WERI-Rb-1 (cell line): ENCODE measurements at places on chromosomes 4 and X.

DNA sequence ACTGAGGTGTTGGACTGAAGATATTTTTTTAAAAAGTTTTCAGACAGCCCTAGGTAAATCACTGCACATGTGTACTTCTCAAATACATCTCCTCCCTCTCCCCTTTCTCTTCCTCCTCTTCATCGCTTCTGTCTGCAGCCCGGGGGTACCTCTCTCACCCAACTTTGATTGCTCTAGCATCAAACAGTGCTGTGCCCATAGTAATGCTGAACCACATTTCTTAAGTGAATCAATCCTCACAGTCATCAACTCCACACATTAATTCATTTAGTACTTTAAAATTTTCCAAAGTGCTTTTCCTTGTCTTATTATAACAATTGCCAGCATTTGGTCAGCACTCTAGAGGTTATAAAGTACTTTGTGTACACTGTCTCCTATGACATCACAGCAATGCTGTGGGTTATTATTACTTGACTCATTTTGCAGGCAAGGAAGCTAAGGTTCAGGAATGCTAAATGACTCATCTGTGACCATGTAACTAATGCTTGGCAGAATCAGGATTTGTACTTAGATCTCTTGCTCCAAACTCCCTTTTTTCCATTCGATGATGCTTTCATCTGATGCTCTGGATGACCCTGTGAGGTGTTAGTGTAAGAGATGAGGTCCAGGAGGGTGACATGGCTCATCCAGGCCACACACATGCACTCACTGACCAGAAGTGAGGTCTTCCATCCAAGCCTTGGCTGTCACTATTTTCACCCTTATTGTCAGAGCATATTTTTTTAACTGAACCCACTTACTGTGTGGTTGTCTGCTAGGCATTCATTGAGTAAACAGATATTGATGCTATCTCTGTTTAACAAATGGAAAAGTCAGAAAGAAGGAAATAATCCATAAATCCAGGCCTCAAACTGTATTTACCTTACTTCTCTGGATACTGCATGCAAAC, 58.8 kb downstream of the RHOH start:
- DNase-seq: no peak

DNA sequence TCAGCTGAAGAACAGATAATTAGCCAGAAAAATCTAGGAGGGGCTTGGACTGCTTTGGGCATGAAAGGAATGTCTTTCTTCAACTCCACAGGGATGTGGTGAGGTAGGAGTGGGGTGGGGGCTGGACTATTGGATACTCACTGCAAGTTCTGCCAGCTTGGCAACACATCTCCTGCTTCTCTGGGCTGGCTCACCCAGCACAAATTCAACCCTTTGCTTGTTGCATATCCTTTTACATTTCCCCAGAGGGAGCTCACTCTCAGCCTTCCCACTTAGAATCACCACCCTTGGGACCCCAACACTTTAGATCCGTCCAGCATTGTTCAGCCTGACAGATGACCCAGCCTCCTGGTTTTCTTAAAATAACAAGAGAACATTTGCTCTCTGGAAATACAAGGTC, 120.6 kb downstream of the KDR start:
- DNase-seq: no peak

DNA sequence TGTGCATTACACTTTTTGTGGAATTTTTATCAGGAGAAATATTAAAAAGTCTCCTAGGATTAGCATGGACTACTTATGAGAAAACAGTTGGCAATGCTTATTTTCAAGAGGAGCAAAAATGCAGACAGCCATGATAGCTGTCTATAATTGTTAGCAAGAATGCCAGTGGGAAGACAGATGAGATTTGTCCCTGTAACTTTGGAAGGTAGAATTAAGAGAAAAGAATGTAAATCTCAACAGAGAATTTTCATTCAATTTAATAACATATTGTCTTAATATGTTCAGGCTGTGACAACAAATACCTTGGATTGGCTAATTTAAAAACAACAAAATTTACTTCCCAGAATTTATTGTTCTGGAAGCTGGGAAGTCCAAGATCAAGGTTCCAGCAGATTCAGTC, 349.2 kb downstream of the IQCM start:
- no peak for DNase-seq

GRCh38 chr4:14545807-14546206, 456.5 kb upstream of the CPEB2 start:
- no peak for DNase-seq

GRCh38 chr4:94244087-94244828, 36.6 kb downstream of the SMARCAD1 start:
- no peak for DNase-seq
